ENCODE measurements at places on chromosomes 4 and X. TPM values are rescaled to one million over a fixed set of nuclear protein-coding genes. Genes with fewer than 3 reads are reported as not detected.

DNA sequence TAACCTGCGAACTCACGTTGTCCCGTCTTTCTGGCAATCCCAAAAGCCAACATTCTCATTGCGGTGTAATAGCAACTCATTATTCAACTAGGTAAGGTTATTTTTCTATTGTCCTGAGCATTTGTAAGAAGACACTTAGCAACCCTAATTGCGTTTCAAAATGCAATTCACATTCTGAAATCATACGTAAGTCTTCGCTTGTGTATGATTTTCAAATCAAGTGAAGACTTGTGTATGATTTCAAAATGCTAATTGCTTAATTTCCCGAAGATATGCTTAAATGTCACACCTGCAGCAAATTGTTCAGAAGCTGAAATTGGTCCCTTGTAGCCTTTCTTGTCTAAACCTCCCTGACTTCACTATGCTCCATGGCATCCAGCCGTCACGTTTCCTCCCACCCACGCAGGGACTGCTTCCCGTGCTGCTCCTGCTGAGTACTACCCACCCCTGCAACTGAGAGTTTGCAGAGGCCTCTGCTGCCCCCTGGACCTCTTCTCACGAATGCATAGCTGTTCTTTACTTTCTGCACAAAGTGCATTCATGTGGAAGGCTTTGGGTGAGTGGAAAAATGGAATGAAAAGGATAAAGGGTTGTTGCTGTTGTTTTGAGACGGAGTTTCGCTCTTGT is 40.8 kb upstream of the CLDN24 start:
- DNase-seq = no peak

GRCh38 chr4:64272432-64272831 is 136.8 kb downstream of the TECRL start:
- no peak for DNase-seq

Gene IL9R
- 0.32 TPM for total RNA-seq

Gene MAGEA11
- 0.42 TPM for total RNA-seq

Measured in M059J (cell line).